ENCODE measurements at places on chromosomes 7 and 10.

- DNase-seq: no peak
Measured at GRCh38 chr10:79269969-79270368, 77.3 kb upstream of the PPIF start.

- no peak for DNase-seq
Measured at GRCh38 chr7:5218564-5219360, 28.7 kb downstream of the WIPI2 start.

DNA sequence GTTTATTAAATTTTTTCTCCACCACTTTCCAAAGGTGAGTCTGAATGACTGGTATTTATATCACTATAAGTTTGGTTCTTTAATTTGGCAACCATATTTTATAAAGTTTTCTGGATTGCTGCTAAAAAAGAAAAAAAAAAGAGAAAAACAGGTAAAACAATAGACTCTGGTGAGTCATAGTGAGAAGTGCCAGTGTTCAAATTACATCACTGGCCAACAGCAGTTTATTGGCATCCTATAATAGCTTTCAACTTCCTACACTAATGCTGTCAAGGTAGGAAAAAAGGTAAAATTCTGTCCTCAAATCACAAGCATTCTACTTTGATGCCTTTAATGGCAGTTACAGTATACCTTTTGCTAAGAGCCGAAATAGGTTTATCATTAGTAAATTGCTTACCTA lies 808.8 kb downstream of the GRM8 start:
- peak; percentile 17 for DNase-seq

GRCh38 chr10:124701881-124702656 lies 42.1 kb downstream of the FAM53B start:
- DNase-seq: no peak

GRCh38 chr10:122138831-122139625 lies 132.1 kb upstream of the BTBD16 start:
- no peak for DNase-seq

Data from ELR (cell line).